Activated T-cell treated with anti-CD3 and anti-CD28 coated beads, Interleukin-2, amount 50 U/mL, for 4 hours (primary cell): ENCODE measurements at places on chromosomes 1 and 21. TPM values are rescaled to one million over a fixed set of nuclear protein-coding genes. Genes with fewer than 3 reads are reported as not detected.

DNA sequence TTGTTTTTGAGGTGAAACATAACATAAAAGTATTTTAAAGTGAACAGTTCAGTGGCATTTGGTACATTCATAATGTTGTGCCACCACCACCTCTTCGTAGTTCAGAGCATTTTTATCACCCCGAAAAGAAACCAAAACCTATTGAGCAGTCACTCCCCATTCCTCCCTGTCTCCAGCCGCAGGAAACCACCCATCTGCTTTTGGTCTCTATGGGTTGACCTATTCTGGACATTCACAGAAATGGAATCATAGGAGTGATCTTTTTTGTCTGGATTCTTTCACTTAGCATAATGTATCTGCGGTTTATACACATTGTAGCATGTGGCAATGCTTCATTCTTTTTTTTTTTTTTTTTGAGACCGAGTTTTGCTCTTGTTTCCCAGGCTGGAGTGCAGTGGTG lies 141.2 kb downstream of the VPS13D start:
- no peak for DNase-seq

DNA sequence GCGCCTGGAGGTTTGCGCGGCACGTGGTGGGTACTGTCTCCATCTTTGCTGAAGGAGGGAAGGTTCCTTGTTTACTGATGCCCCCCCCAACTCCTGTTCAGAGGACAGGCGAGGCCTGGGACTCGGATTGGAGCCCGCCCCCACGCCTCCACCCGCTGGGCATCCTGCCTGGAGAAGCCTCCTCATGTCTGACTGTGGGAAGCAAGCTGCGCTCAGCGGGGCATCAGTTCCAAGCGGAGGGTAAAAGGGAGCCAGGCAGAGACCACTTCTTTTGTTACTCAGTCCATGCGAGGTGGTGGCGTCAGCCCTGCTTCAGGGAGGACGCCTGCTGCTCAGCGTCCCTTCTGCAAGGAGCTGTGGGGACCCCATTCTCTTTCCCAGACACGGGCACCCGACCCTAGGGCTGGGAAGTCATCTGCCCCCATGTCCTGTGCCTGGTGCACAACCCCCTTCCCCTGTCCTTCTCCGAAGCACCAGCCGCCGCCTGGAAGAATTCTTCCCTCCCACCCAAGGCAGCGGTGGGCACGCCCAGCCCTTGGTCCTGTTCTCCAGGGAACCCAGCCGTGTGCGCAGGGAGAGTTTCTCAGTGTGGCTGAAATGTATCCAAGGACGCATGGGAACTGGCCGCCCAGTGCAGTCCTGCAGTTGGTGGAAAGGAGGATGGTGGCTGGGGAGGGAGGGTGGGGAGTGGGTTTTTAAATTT lies 414.0 kb downstream of the CAMTA1 start:
- DNase-seq, result no peak

DNA sequence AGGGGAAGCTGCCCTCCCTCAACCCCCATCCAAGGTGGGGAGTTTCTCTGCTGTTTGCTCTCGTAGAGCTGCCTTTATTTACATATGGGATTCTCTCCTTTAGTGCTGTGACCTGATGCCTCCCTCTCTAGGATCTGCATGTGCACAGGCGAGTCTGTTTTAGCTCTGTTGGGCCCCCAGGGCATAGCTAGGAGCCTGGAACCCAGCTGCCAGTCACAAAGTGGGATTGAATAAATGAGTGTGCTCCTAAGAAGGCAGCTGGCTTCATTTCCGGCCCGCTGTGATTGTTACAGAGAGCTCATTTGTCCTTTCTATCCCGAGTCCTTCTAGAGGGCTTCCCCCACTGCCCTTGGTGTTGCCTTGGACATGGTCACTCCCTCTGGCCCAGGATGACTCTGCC lies 176.6 kb downstream of the GRIK3 start:
- no peak for DNase-seq

DNA sequence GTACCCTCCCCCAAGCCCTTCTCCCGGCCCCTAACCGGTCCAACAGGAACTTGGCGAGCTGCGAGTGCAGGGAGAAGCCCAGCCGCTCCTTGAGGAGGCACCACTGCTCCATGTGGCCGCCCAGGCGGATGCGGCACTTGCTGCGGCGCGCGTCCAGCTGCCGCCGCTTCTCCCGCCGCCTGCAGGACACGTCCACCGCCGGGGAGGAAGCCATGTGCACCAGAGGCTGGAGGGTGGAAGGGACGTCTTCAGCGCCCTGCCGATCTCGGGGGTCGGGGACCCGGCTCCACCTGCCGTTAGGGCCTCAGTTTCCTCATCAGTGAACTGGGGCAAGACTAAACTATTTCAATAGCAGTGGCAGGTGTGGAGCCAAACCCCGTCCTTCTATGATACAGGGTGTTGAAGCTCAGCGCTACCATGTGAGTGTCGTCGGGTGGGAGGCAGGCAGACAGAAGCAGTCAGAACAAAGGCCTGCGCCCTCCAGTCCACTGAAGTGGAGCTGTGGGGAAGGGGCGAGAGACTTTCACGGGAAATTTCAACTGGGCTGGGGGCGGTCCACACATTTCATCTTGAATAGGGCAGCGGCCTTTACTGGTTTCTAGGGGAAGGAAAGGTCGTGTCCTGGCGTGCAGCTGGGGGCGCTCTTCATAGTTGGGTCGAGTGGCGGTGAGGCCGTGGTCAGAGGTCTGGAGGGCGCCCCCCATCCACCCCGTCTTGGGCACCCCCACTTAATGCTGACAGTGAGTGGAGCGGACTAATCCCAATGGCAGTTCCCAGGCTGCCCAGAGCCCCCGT lies 592 bp downstream of the ZNF692 start:
- no peak for DNase-seq

DNA sequence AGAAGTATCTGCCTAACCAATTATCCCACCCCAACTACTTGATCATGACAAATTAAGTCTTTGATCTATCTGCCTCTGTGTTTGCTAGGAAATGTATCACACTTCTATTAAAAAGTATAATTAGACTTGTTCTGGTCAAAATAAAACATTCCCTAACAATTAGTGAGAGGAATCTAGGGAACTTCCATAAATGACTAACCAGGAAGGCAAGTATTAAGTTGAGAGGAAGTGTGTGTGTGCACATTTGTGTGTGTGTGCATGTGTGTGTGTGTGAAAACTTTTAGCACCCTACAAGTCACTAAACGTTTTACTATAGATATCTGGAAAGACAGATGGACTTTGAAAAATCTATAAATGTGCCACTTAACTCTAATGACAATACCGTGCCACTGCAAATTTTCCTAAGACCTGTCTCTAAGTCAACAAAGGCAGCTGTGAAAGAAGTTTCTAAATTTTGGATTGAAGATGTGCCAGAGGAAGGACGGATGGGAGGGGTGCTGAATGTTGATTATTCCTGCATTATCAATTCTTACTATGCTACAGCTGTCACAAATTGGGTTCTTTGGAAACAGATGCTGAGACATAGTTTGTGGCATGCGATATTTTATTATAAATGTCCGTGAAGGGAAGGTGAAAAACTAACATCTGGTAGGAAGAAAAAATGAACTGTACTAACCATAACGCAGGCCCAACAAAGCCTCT lies 567.1 kb downstream of the PTPRC start:
- DNase-seq, result no peak

GRCh38 chr1:53371121-53371666 lies 43.3 kb upstream of the LRP8 start:
- DNase-seq, result no peak

DNA sequence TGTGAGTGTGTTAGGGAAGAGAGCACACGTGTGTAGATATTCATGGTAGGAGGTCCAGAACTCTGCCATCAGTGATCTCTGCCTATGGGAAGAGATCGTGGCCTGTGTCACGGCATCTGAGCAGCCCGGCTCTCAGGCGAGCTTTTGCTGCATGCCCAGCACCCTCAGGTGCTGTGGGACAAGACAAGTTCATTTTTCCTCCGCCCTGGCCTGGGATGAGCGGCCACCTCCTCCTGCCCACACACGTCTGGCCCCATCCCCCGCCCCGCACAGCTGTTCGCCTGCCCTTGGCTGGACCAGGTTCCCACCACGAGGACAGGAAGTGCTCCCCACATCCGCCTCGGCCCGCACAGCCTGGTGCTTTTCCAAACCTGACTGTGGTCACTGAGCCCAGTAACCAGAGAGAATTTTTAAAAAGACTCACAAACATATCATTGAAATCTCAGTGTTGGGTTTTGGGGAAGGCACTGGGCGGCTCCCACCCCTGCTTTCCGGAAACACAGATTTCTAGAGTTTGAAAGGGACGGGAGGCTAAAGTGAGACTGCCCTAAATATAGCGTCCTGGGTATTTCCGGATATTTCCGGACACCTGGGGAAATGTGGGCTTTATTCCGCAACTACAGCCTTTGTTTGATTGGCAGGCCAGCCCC lies 18.0 kb downstream of the BMP8A start:
- no peak for DNase-seq

DNA sequence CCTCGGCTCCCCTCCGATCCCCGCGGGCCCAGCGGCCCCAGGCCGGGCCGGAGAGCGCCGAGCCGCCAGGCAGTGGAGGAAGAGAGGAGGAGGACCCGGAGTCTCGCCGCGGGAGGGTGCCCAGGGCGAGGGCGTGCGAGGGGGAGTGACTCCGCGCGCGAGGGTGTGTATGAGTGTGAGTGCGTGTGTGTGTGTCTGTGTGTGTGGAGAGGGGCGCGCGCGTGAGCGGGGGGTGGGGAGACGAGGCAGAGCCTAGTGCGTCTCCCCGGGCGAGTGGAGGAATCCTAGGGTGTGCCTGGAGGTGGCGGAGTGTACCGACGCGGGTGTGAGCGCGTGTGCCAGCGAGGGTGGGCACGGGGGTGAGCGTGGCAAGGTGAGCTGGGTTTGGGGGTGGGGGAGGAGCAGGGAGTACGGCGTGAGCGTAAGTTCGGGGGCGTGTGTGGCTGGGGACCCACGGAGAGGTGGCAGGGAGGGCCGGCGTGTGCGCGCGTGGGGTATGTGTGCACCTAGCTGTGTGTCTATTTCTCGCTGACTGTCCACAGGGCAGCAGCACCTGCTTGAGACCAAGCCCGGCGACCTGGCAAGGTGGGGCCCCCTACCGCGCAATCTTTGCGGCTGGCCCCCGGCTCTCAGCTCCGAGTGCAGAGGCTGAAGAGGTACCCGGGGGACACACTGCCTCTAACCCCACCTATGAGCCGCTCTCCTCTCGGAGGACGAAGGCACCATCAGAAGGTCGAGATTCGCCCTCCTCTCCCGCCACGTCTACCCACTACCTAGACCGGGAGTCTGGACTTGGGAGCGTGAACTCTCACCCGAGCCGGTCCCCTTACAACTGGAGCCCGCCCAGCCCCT lies 784 bp upstream of the KCND3 start:
- no peak for DNase-seq

- DNase-seq, result no peak
Measured at GRCh38 chr1:184164536-184164935, 113.0 kb downstream of the TSEN15 start.

GRCh38 chr1:31801458-31801857 lies 14.4 kb downstream of the SPOCD1 start:
- DNase-seq, result no peak

- DNase-seq, result no peak
Measured at GRCh38 chr1:53663529-53664300, 75.2 kb downstream of the GLIS1 start.

- no peak for DNase-seq
Measured at GRCh38 chr21:34953950-34954349, 95.2 kb downstream of the RUNX1 start.

GRCh38 chr1:151989211-151989862 lies 4.3 kb downstream of the S100A10 start:
- peak; percentile 33 for DNase-seq

GRCh38 chr1:25064465-25065240 lies 134.6 kb upstream of the RUNX3 start:
- DNase-seq, result peak; percentile 20

GRCh38 chr1:111399792-111400610 lies 27.5 kb downstream of the OVGP1 start:
- peak; percentile 34 for DNase-seq

DNA sequence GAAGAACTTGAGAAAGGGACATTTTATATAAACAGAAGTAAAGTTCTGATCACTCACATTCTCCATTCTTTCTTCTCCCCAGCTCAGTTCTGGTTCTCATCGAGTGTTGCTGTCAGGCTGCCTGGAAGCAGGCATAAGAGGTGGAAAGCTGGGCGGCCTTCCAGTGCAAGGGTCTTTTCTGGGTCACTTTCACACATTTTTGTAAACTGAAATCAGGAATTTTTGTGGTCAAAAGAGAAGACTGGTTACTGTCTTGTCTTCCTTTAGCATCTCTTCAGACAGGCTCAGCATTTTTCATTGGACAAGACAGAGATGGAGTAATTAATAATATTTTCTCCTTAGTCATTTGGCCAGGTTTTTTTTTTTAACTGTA lies 93.7 kb downstream of the CTH start:
- no peak for DNase-seq

GRCh38 chr21:38272215-38272614 lies 15.4 kb downstream of the KCNJ15 start:
- DNase-seq, result no peak

GRCh38 chr1:44036409-44037139 lies 5.3 kb upstream of the SLC6A9 start:
- DNase-seq, result peak; percentile 60

- no peak for DNase-seq
Measured at GRCh38 chr1:109433322-109433721, 7.1 kb upstream of the PSMA5 start.

GRCh38 chr1:232174306-232174705 lies 455.6 kb downstream of the SIPA1L2 start:
- DNase-seq, result no peak

The PIK3R3 gene
- 1.3 TPM for total RNA-seq

The HCN3 gene
- 1.1 TPM for total RNA-seq

The NUF2 gene
- 6.7 TPM for total RNA-seq

The OR2L5 gene
- not detected for total RNA-seq

The ITSN1 gene
- total RNA-seq, result 2.5 TPM
